DND-41 (cell line): ENCODE measurements at places on chromosomes 16 and 17.

DNA sequence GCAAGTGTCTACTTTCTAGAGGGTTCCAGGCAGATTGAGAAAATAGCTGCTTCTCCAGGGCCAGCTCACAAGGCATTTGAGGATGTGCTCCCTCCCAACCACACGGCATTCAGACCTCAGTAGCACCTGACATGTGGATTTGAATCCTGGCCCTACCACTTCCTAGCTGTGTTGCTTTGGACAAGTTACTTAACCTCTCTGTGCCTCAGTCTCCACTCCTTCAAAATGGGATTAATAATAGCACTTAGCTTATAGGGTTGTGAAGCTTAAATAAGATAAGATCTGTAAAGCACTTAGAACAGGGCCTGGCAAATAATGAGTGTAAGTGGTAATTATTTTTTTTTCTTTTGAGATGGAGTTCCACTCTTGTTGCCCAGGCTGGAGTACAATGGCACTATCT lies 21.0 kb upstream of the NOMO2 start:
- no peak overlapping the region for H3K4me3 ChIP-seq
- H3K27ac ChIP-seq = no peak overlapping the region
- H3K36me3 ChIP-seq = no peaks in the 10 kb centered on the region

DNA sequence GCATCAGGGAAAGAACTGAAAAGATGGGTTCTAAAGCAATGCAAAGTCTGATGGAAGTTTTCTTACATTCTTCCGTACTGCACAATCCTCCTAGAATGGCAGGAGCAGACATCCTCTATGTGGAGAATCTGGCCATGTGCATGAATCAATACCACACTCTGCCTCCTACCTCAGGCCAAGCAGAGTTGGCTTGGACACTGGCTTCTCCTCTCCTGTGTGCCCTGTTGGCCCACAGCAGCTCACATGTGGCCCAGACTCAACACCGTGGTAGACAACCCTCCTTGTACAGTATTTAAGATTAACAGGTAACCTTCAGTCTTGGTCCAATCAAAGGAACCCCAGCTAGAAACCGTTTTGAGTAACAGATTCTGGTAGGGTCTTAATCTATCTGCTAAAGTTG lies 101.9 kb downstream of the ZFHX3 start:
- no peak overlapping the region for H3K4me3 ChIP-seq
- peaks cover 11% of the 10 kb centered on the region for H3K36me3 ChIP-seq
- H3K27ac ChIP-seq = no peak overlapping the region
- DNase-seq = no peak

- H3K4me1 ChIP-seq = peaks cover 8% of the 10 kb centered on the region
- H3K36me3 ChIP-seq = peaks cover 8% of the 10 kb centered on the region
- H3K27me3 ChIP-seq = no peaks in the 10 kb centered on the region
- H3K27ac ChIP-seq = no peak overlapping the region
- peak; percentile 71 for DNase-seq
- H3K4me3 ChIP-seq = no peak overlapping the region
These were observed 8.3 kb downstream of the MRPL28 start for GRCh38 chr16:361872-362701.

DNA sequence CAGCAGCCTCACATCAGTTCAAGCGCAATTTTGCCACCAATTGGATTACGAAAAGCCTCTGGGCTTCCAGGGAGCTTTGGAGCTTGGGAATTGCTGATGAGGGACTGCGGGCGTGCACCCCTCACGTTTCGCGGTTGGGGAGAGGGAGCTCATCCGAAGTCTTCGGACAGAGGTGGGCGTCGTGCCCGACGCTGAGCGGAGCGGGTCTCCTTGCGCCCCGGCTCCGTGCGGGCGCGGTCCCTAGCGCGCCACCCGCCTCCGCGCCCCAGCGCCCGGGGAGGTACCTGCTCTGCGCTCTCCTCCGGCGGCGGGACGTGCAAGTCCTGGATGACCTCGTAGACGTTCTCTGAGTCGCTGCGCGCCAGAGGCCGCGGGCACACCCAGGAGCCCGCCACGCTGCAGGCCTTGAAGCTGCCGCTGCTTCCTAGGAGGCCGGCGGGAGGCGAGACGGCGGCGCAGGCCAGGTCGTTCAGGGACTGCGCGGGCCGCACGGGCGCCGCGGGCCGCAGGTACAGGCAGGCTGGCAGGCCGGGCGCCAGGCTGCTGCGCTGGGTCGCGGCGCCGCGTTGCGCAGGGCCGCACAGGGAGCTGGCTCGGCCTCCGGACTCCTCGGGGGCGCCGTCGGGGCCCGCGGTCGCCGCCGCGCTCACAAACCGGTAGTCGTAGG lies 3.2 kb downstream of the ARHGAP27 start:
- H3K36me3 ChIP-seq = no peaks in the 10 kb centered on the region
- H3K4me1 ChIP-seq = no peaks in the 10 kb centered on the region; the same call in 1 of the 2 replicates
- no peak overlapping the region for H3K27ac ChIP-seq
- H3K27me3 ChIP-seq = no peaks in the 10 kb centered on the region
- no peak overlapping the region for H3K4me3 ChIP-seq

DNA sequence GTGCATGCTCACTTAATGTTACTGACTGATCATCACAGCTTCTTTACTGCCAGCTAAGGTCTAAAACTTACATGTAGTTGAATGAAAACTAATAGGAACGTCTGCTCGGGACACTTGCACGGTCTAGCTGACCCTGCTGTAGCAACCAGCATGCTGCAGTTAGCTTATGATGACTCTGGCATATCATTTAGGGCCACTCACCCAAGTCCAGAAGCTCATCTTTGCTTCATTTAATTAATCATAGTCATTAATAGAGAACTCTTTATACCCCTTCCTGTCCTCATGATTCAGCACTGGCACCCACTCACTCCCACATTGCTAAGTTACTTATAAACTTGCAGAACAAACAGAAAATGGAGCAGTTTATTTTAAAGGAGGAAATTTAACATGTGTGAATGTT lies 136.3 kb downstream of the NLK start:
- H3K4me1 ChIP-seq = no peaks in the 10 kb centered on the region
- H3K4me3 ChIP-seq = no peak overlapping the region
- DNase-seq = no peak
- H3K27ac ChIP-seq = no peak overlapping the region

DNA sequence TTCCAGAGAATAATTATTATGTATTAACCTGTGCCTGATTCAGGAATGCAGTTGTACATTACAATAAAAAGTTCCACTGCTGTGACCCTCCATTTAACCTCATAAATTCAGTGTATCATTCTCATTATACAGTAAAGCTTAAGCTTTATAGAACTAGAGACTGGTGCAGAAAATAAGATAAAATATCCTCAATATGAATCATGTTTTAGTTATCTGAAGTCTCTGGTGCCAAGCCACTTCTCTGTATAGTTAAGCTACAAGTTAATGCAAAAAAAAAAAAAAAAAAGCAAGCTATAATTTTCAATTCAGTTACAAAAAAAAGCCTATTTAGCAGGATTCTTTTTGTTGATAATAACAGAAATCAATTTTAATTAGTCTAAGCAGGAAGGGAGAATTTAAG lies 22.4 kb upstream of the SMIM36 start:
- H3K27ac ChIP-seq = no peak overlapping the region
- no peak overlapping the region for H3K4me3 ChIP-seq
- no peaks in the 10 kb centered on the region for H3K36me3 ChIP-seq
- no peaks in the 10 kb centered on the region for H3K4me1 ChIP-seq
- no peaks in the 10 kb centered on the region for H3K27me3 ChIP-seq
- DNase-seq = no peak

- peaks cover 63% of the 10 kb centered on the region for H3K36me3 ChIP-seq
- DNase-seq = peak; percentile 81
- peak overlapping the region; percentile 93 for H3K27ac ChIP-seq
- peaks cover 43% of the 10 kb centered on the region for H3K4me1 ChIP-seq
- H3K27me3 ChIP-seq = no peaks in the 10 kb centered on the region
- H3K4me3 ChIP-seq = peak overlapping the region; percentile 63
These were observed 653 bp downstream of the SRRM2 start for GRCh38 chr16:2752850-2753732.

DNA sequence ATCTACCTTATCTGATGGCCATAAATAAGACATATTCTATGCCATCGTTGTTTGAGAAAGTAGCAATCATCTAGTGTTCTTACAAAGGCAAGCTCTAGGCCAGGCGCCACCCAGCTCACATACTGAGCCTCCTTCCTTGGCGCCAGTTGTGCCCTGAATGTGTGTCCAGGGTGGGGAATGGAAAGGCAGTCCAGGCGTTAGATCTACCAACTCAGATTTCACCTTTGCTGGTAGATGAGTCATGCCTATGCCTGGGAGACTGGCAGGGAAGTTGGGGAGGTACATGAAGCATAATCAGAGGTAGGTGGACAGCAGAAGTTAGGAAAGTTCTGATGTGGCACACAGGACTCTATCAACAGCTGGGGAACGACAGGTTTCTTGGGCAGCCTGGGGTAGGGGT lies 23.6 kb downstream of the SDR42E1 start:
- H3K27ac ChIP-seq = no peak overlapping the region
- no peaks in the 10 kb centered on the region for H3K27me3 ChIP-seq
- no peaks in the 10 kb centered on the region for H3K36me3 ChIP-seq

DNA sequence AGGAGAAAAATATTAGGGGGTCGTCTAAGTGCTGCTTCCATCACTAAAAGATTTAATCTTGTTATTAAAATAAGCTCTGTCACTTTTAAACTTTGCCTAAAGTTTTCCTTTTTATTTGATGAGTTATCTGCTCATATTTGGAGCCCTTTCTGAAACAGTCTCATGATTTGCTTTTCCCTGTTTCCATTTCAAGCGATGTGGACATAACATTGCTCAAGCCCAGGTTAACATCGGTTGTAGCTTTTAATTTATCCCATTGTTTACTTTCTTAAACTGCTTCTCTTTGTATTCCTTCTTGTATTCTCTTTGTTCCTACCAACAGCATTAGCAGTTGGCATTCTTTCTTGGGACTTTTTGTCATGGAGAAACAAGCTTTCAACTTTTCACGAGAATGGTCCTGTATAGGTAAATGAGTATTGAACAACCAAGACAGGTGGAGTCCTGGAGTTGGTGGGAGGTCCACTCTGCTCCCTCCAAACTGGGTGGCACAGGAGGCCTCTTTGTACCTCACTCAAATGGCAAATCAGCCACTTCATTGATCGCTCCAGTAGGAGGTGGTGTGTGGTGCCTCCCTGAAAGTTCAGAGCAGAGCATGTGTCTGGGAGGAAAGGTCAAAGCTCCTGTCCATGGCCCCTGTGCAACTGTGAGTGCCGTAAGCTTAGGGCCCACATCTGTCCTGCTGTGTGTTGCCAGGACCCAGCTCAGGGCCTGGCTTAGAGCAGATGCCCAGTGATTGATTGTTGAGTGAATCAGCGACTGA lies 107.0 kb downstream of the CYLD start:
- no peaks in the 10 kb centered on the region for H3K36me3 ChIP-seq
- peaks cover 3% of the 10 kb centered on the region for H3K27me3 ChIP-seq
- H3K4me3 ChIP-seq = no peak overlapping the region
- no peak for DNase-seq
- no peak overlapping the region for H3K27ac ChIP-seq

- no peak overlapping the region for H3K4me3 ChIP-seq
- H3K27ac ChIP-seq = no peak overlapping the region
- H3K27me3 ChIP-seq = no peaks in the 10 kb centered on the region
- H3K4me1 ChIP-seq = no peaks in the 10 kb centered on the region
- no peaks in the 10 kb centered on the region for H3K36me3 ChIP-seq
- DNase-seq = no peak
These were observed 94.3 kb downstream of the C17orf67 start for GRCh38 chr17:56739376-56739775.

DNA sequence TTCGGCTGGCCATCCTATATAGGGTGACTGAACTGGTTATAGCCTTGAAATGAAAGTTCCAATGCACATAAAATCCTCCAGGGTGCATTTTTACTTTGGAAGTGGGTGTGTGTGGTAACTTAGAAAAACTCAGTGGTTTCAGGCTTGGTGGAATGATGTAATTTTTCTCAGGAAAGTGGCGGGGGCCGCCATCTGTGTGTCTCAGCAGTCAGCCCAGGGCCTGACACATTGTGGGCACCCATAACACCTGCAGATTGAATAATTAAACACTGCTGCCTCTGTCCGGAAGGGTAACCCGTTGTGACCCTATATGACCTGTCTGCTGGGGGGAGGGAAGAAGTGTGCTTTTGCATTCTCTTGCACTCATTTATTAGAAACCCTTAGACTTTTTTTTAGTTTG lies 2.2 kb upstream of the PDP2 start:
- no peaks in the 10 kb centered on the region for H3K27me3 ChIP-seq
- H3K27ac ChIP-seq = peak overlapping the region; percentile 97
- peak; percentile 88 for DNase-seq

DNA sequence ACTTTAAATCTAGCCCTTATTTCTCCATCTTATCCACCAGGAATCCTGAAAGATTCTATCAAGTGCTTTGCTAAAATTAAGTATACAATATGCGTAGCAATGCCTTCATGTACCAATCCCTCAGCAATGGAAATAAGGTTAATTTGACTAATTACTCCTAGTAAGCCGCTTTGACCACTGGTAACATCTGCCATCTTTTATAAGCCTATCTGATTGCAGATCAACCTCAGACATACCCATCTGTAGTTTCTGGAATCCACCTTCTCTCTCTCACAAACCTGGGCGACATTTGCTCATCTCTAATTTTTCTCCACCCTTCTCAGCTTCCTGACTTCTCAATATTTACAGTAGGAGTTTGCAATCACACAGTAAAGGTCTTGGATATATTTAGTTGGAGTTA lies 138.8 kb upstream of the CRHR1 start:
- H3K4me1 ChIP-seq = no peaks in the 10 kb centered on the region
- no peak overlapping the region for H3K27ac ChIP-seq
- H3K27me3 ChIP-seq = no peaks in the 10 kb centered on the region
- no peaks in the 10 kb centered on the region for H3K36me3 ChIP-seq
- no peak overlapping the region for H3K4me3 ChIP-seq
- no peak for DNase-seq

- H3K4me1 ChIP-seq = no peaks in the 10 kb centered on the region
- H3K27ac ChIP-seq = no peak overlapping the region
- H3K4me3 ChIP-seq = no peak overlapping the region
These were observed 78.1 kb upstream of the DHX40 start for GRCh38 chr17:59487161-59487873.

- no peaks in the 10 kb centered on the region for H3K27me3 ChIP-seq
- H3K27ac ChIP-seq = no peak overlapping the region
- no peak overlapping the region for H3K4me3 ChIP-seq
- H3K4me1 ChIP-seq = no peaks in the 10 kb centered on the region
- no peak for DNase-seq
These were observed 66.5 kb downstream of the MRM1 start for GRCh38 chr17:36667922-36668321.

- H3K36me3 ChIP-seq = peaks cover 77% of the 10 kb centered on the region
- H3K27me3 ChIP-seq = no peaks in the 10 kb centered on the region
- H3K27ac ChIP-seq = peak within 1 kb of the TSS; percentile 99
- no peak for DNase-seq
- H3K4me1 ChIP-seq = peaks cover 46% of the 10 kb centered on the region
These were observed at the start of gene DERL2 for GRCh38 chr17:5485270-5486205. Gene DERL2, minus strand, starts transcription at chr17:5486178. Its CDS starts 17 bp downstream, at chr17:5486161.

- no peaks in the 10 kb centered on the region for H3K27me3 ChIP-seq
- DNase-seq = no peak
- no peaks in the 10 kb centered on the region; the same call in 1 of the 2 replicates for H3K36me3 ChIP-seq
- peaks cover 27% of the 10 kb centered on the region for H3K4me1 ChIP-seq
These were observed 19.2 kb upstream of the SPNS2 start for GRCh38 chr17:4479340-4479981.

- no peak overlapping the region for H3K4me3 ChIP-seq
- H3K27ac ChIP-seq = no peak overlapping the region
- DNase-seq = no peak
These were observed 37.5 kb downstream of the SDR42E1 start for GRCh38 chr16:81973737-81974136.
